Aorta (tissue), 5 donors: ENCODE measurements at places on chromosomes 7 and 10. TPM values are rescaled to one million over a fixed set of nuclear protein-coding genes. Genes with fewer than 3 reads are reported as not detected.

Gene OR2A5
- not detected for total RNA-seq

Gene DRGX
- not detected for total RNA-seq

Gene UPK3BL2
- total RNA-seq: 41.7 TPM

Gene ACSL5
- total RNA-seq: 18.4 TPM

DNA sequence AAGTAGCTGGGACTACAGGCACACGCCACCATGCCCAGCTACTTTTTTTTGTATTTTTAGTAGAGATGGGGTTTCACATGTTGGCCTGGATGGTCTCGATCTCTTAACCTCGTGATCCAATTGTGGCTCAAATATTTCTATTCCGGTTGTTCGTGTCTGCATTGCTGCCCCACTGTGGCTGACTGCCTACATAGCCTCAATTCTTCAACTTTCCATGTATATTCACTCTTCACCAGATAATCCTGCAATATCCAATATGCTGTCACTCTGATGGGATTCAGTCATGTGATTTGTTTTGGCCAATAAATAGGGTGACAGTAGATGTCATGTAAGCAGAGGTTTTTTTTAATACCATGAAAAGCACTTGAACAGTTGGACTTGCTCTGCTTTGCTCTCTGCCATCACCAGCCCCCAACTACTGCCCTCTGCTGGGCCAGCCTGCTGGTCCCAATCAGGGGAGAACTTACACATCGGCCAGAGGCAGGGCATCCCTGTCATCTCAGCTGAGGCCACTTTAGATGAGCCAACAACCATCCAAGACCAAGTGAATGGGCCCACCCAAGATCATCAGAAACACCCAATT lies 56.7 kb downstream of the NSUN6 start:
- DNase-seq: no peak
- no peaks in the 10 kb centered on the region for H3K4me1 ChIP-seq
- no peak overlapping the region for H3K27ac ChIP-seq
- no peaks in the 10 kb centered on the region for H3K27me3 ChIP-seq
- no peak overlapping the region for H3K4me3 ChIP-seq

DNA sequence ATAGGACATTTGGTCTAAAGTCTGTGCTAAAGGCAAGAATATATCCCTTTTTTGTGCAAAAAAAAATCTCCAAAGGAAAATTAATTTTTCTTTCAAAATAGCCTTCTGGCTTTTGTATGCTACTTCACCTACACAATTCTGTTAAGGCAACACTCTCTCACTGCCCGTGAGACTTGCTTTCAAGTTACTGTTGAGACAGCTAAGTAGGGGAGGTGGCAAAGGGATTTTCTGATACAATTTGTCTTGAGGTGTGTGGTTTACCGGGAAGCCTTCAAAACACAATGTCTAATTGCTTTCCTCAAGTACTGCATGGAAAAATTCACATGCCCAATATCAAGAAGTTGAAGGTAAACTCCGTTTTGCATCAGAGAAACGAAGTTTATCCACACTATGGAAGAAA lies 50.8 kb upstream of the RSU1 start:
- no peak for DNase-seq
- H3K27me3 ChIP-seq: no peaks in the 10 kb centered on the region
- no peaks in the 10 kb centered on the region for H3K4me1 ChIP-seq
- no peak overlapping the region for H3K27ac ChIP-seq

DNA sequence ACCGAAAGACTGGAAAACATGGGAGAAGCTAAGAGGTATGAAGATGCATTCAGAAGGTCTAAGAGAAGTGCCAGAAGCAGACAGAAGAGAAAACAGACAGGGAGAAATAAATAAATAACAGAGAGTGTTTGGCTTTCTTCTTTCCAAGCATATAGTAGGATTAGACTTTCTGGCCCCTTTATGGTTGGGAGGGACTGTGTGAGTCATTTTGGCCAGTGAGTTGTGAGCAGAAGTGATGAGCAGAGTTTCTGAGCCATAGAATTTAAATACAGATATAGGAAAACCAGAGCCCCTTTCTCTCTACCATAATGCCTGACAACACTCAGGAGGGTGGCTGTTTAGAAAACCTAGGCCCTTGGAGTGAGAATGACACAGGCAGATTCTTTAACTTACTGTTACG lies 171.0 kb downstream of the PPP1R17 start:
- H3K4me3 ChIP-seq: no peak overlapping the region
- no peaks in the 10 kb centered on the region for H3K36me3 ChIP-seq
- H3K27me3 ChIP-seq: no peaks in the 10 kb centered on the region
- no peak for DNase-seq
- H3K27ac ChIP-seq: no peak overlapping the region
